Endothelial cell (in vitro differentiated cells): ENCODE measurements at places on chromosomes 3 and 15. TPM values are rescaled to one million over a fixed set of nuclear protein-coding genes. Genes with fewer than 3 reads are reported as not detected.

GRCh38 chr3:140006331-140006730 is 71.3 kb downstream of the CLSTN2 start:
- DNase-seq: no peak
- H3K27ac ChIP-seq: no peak overlapping the region
- H3K4me3 ChIP-seq: no peak overlapping the region
- no peaks in the 10 kb centered on the region for H3K27me3 ChIP-seq

- peak; percentile 63 for DNase-seq
- H3K27ac ChIP-seq: no peak overlapping the region
- peaks cover 3% of the 10 kb centered on the region for H3K4me1 ChIP-seq
- no peaks in the 10 kb centered on the region for H3K36me3 ChIP-seq
- no peak overlapping the region for H3K4me3 ChIP-seq
- peaks cover 5% of the 10 kb centered on the region for H3K27me3 ChIP-seq
Measured at GRCh38 chr15:31197497-31198414, 96.2 kb upstream of the TRPM1 start.

The SCAMP5 gene
- 132 TPM for total RNA-seq

The SIDT1 gene
- 0.92 TPM for total RNA-seq

DNA sequence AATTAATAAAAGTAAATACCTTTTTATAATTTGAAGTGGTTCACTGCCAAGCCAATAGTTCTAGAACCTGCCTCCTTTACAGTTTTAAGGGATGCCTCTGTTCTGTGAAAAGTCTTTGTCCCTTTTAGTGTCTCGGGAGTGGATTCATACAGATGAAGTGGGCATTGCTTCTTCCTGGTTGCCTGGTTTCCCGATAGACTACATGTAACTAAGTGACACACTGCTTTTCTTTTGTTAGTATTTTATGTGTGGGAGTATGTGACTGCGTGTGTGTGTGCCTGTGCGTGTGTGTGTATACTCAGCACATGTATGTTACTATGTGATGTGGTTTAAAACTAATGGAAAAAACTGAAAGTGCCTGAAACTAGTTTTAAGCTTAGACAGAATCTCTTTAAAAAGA is 21.1 kb downstream of the PSMD6 start:
- H3K27ac ChIP-seq: no peak overlapping the region
- no peaks in the 10 kb centered on the region for H3K27me3 ChIP-seq
- H3K4me3 ChIP-seq: no peak overlapping the region
- peaks cover 3% of the 10 kb centered on the region for H3K36me3 ChIP-seq
- DNase-seq: no peak

The CLDN11 gene
- 1.8 TPM for total RNA-seq

The PRSS50 gene
- 0.38 TPM for total RNA-seq

The PRICKLE2 gene
- total RNA-seq: 5.3 TPM

- peaks cover 11% of the 10 kb centered on the region for H3K27me3 ChIP-seq
- H3K4me1 ChIP-seq: peaks cover 6% of the 10 kb centered on the region
- H3K27ac ChIP-seq: peak overlapping the region; percentile 37
- peak; percentile 95 for DNase-seq
- no peaks in the 10 kb centered on the region for H3K36me3 ChIP-seq
- H3K4me3 ChIP-seq: peak overlapping the region; percentile 90
Measured at GRCh38 chr3:12994607-12995388, 78.4 kb downstream of the IQSEC1 start.

- H3K36me3 ChIP-seq: no peaks in the 10 kb centered on the region
- H3K27ac ChIP-seq: peak overlapping the region; percentile 84
- H3K27me3 ChIP-seq: peaks cover 2% of the 10 kb centered on the region
- H3K4me1 ChIP-seq: peaks cover 11% of the 10 kb centered on the region
- H3K4me3 ChIP-seq: no peak overlapping the region
- DNase-seq: peak; percentile 42
Measured at GRCh38 chr3:161854232-161854771, 357.7 kb downstream of the OTOL1 start.

GRCh38 chr15:85691350-85692240 is 103.1 kb downstream of the KLHL25 start:
- H3K27ac ChIP-seq: peak overlapping the region; percentile 94
- H3K4me1 ChIP-seq: peaks cover 70% of the 10 kb centered on the region
- peak overlapping the region; percentile 85 for H3K4me3 ChIP-seq

The CYP1A2 gene
- total RNA-seq: not detected

The ACKR2 gene
- total RNA-seq: 3.8 TPM

DNA sequence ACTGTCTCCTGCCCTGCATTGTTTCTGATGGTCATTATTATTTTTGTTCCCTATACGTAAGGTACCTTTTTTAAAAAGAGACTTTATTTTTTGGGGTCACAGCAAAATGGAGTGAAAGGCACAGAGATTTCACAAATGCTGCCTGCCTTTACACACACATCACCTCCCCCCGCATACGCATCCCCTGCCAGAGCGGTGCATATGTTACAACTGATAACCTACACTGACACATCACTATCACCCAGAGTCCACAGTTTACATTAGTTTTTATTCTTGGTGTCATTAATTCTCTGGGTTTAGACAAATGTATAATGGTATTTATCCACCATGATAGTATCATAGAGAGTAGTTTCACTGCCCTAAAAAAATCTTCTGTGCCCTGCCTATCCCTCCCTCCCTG is 43.6 kb upstream of the KLF13 start:
- no peak overlapping the region for H3K4me3 ChIP-seq
- H3K27me3 ChIP-seq: peaks cover 3% of the 10 kb centered on the region
- H3K36me3 ChIP-seq: no peaks in the 10 kb centered on the region
- no peak overlapping the region for H3K27ac ChIP-seq
- no peaks in the 10 kb centered on the region for H3K4me1 ChIP-seq

DNA sequence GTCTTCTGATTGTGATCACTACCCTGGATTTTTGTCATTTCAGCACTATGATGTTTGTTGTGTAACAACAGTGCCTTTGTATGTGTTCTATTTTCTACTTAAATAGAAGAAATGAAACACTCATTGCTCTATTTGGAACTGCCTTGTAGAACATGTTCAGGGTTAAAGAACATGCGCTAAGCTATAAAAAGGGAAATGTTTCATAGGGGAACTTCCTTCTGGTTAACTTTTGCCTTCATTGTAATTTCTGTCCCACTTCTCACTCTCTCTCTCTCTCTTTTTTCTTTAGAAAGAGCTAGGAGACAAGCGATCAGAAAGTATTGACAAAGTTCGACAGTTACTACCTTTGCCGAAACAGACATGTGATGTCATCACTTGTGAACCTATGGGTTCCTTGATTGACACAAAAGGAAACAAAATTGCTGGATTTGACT is at the start of gene P2RY12:
Gene P2RY12, minus strand, starts transcription at position 13 of the 434 bp plus-strand sequence. CDS start 45,908 bp downstream, outside the sequence.
- no peaks in the 10 kb centered on the region for H3K36me3 ChIP-seq
- H3K27ac ChIP-seq: peak within 1 kb of the TSS; percentile 6
- H3K27me3 ChIP-seq: peaks cover 2% of the 10 kb centered on the region
- H3K4me3 ChIP-seq: no peak within 1 kb of the TSS

GRCh38 chr15:43911235-43911781 is 84.5 kb downstream of the WDR76 start:
- no peaks in the 10 kb centered on the region for H3K4me1 ChIP-seq
- H3K27ac ChIP-seq: no peak overlapping the region
- DNase-seq: no peak
- no peak overlapping the region for H3K4me3 ChIP-seq
- H3K36me3 ChIP-seq: no peaks in the 10 kb centered on the region

DNA sequence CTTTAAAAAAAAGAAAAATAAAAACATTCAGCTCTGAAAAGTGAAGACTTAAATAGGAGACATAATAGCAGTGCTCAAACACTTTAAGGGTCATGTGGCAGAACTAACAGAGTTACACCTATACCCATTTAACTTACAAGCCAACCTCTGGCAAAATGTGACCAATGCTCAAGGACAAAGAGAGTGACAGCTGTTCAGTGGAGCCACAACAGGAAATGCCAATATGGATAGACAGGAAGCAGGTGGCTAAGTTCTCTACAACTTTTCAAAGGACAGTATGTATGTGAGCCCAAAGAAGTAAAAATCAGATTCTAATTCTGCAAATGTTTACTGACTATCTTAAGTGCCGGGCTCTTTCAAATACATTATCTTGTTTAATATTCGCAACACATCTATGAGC is 3.4 kb downstream of the TMCC1 start:
- peak overlapping the region; percentile 99 for H3K27ac ChIP-seq
- peak; percentile 12 for DNase-seq
- peaks cover 2% of the 10 kb centered on the region for H3K27me3 ChIP-seq
- H3K4me3 ChIP-seq: peak overlapping the region; percentile 97

DNA sequence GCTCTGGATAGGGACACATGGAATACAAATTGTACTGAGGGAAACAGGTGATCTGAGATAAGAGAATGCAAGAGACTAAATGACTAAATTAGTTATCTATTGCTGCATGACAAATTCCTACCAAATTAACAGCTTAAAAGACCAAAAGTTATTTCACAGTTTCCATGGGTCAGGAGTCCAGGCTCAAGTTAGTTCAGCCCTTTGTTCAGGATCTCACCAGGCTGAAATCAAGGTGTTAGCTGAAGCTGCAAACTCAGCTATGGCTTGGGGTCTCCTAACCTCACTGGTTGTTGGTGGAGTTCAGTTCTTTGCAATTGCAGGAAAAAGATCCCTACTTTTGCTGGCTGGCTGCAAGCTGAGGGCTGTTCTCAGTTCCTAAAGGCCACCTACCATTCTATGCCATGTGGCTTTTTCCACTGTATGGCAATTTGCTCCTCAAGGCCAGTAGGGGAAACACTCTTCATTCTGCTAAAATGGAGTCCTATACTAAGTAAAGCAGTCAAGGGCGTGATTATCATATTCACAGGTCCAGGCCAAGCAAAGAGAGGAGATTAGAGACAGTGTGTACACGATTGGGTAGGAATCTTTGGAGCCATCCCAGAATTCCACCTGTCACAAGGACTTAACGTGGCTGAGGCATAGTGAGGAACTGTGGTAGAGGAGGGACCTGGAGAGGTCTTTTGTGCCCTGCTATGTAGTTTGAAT is 53.7 kb downstream of the THRB start:
- no peak overlapping the region for H3K4me3 ChIP-seq
- H3K27ac ChIP-seq: no peak overlapping the region
- H3K27me3 ChIP-seq: no peaks in the 10 kb centered on the region
- no peaks in the 10 kb centered on the region for H3K36me3 ChIP-seq
- no peak for DNase-seq
- H3K4me1 ChIP-seq: no peaks in the 10 kb centered on the region

GRCh38 chr3:134872440-134873388 is 77.7 kb downstream of the EPHB1 start:
- DNase-seq: no peak
- H3K27me3 ChIP-seq: peaks cover 2% of the 10 kb centered on the region
- H3K4me1 ChIP-seq: peaks cover 6% of the 10 kb centered on the region
- H3K4me3 ChIP-seq: no peak overlapping the region
- no peaks in the 10 kb centered on the region for H3K36me3 ChIP-seq

GRCh38 chr3:5458526-5458925 is 271.0 kb downstream of the EDEM1 start:
- no peaks in the 10 kb centered on the region for H3K36me3 ChIP-seq
- no peak overlapping the region for H3K4me3 ChIP-seq
- no peaks in the 10 kb centered on the region for H3K27me3 ChIP-seq
- H3K27ac ChIP-seq: no peak overlapping the region
- DNase-seq: no peak
- no peaks in the 10 kb centered on the region for H3K4me1 ChIP-seq

GRCh38 chr3:159765030-159765859 is 223.4 kb upstream of the IL12A start:
- DNase-seq: peak; percentile 47
- H3K4me3 ChIP-seq: peak overlapping the region; percentile 94
- H3K36me3 ChIP-seq: peaks cover 4% of the 10 kb centered on the region
- H3K27me3 ChIP-seq: peaks cover 10% of the 10 kb centered on the region
- H3K27ac ChIP-seq: peak overlapping the region; percentile 77

DNA sequence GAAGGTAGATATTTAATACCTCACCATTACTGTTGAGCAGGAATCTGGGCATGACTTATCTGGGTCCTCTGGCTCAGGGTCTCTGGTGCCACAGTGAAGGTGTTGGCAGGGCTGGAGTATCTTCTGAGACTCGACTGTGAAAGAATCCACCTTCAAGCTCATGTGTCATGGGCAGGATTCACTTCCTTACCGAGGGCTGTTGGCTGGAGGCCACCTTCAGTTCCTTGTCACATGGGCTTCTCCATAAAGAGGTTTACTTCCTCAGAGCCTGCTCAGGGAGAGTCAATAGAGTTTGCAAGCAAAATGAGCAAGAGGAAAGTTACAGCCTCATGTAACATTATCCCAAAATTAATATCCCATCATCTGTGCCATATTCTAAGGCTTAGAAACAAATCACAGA is 459.5 kb downstream of the NR2F2 start:
- no peaks in the 10 kb centered on the region for H3K36me3 ChIP-seq
- no peak overlapping the region for H3K27ac ChIP-seq
- no peak overlapping the region for H3K4me3 ChIP-seq
- no peak for DNase-seq

DNA sequence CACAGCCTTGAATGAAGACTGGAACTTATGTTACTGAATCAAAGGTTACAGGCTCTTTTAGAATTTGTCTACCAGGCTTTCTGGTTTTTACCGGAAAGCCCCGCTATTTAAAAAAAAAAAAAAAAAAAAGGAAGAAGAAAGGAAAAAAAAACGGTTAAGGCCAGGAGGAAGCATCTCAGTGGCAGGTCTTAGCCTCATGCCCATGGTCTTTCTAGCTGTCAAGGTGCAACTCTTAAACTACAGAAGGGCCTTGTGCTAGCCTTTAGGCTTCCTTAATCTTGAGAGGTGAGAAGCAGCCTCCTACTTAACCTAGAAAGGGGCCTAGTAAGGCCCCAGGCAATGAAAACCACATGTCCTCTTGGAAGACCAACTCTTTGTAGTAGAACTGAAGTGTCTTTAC is 77.5 kb downstream of the TBC1D5 start:
- H3K27me3 ChIP-seq: no peaks in the 10 kb centered on the region
- H3K4me3 ChIP-seq: no peak overlapping the region
- no peak for DNase-seq

The VWA5B2 gene
- 1.1 TPM for total RNA-seq

- H3K27me3 ChIP-seq: no peaks in the 10 kb centered on the region
- no peak for DNase-seq
- H3K4me3 ChIP-seq: no peak overlapping the region
- H3K36me3 ChIP-seq: peaks cover 9% of the 10 kb centered on the region
Measured at GRCh38 chr3:184919651-184920050, 107.7 kb downstream of the VPS8 start.

- peaks cover 5% of the 10 kb centered on the region for H3K36me3 ChIP-seq
- no peak overlapping the region for H3K4me3 ChIP-seq
- H3K4me1 ChIP-seq: peaks cover 5% of the 10 kb centered on the region
- no peak overlapping the region for H3K27ac ChIP-seq
Measured at GRCh38 chr3:65915477-65915876, 123.2 kb downstream of the MAGI1 start.

GRCh38 chr3:7489417-7489816 is 628.5 kb downstream of the GRM7 start:
- no peaks in the 10 kb centered on the region for H3K4me1 ChIP-seq
- H3K27ac ChIP-seq: no peak overlapping the region
- no peaks in the 10 kb centered on the region for H3K36me3 ChIP-seq
- no peak for DNase-seq
- no peaks in the 10 kb centered on the region for H3K27me3 ChIP-seq

GRCh38 chr15:57079446-57079845 is 161.0 kb downstream of the TCF12 start:
- no peak overlapping the region for H3K27ac ChIP-seq
- H3K4me3 ChIP-seq: no peak overlapping the region
- peaks cover 2% of the 10 kb centered on the region for H3K27me3 ChIP-seq
- DNase-seq: no peak
- H3K4me1 ChIP-seq: peaks cover 5% of the 10 kb centered on the region

- no peaks in the 10 kb centered on the region for H3K4me1 ChIP-seq
- H3K4me3 ChIP-seq: no peak overlapping the region
- H3K27ac ChIP-seq: no peak overlapping the region
- H3K36me3 ChIP-seq: no peaks in the 10 kb centered on the region
Measured at GRCh38 chr3:175240921-175241320, 381.8 kb downstream of the NAALADL2 start.

GRCh38 chr3:66039590-66039887 is 821 bp upstream of the MAGI1 start:
- peaks cover 5% of the 10 kb centered on the region for H3K27me3 ChIP-seq
- no peaks in the 10 kb centered on the region for H3K36me3 ChIP-seq
- H3K4me1 ChIP-seq: peaks cover 31% of the 10 kb centered on the region
